Esophagus squamous epithelium (tissue), 5 donors: ENCODE measurements at places on chromosomes 5 and 9. TPM values are rescaled to one million over a fixed set of nuclear protein-coding genes. Genes with fewer than 3 reads are reported as not detected.

The RASEF gene
- total RNA-seq, result 9.1 TPM

The WNK2 gene
- 1.8 TPM for total RNA-seq

The PCDHGA11 gene
- 1.1 TPM for total RNA-seq

The FST gene
- total RNA-seq, result 5.0 TPM

The GAS1 gene
- total RNA-seq, result 49.2 TPM

The UBLCP1 gene
- total RNA-seq, result 24.2 TPM

The FXN gene
- total RNA-seq, result 2.1 TPM

The FKBP15 gene
- 23.3 TPM for total RNA-seq

The SELENOP gene
- total RNA-seq, result 322 TPM

The SLC36A2 gene
- total RNA-seq, result not detected

The LRRC19 gene
- not detected for total RNA-seq

The IFNB1 gene
- not detected for total RNA-seq

The DDX4 gene
- not detected for total RNA-seq

The SPATA31A5 gene
- total RNA-seq, result not detected

The NOTCH1 gene
- total RNA-seq, result 38.4 TPM

The DMRT2 gene
- 0.99 TPM for total RNA-seq

The FRRS1L gene
- 1.5 TPM for total RNA-seq

The TERT gene
- total RNA-seq, result not detected

The SLC6A3 gene
- not detected for total RNA-seq

The FOXD4 gene
- 0.22 TPM for total RNA-seq

The TGFBI gene
- total RNA-seq, result 7.3 TPM

The RNF183 gene
- not detected for total RNA-seq

The FOXD4L4 gene
- not detected for total RNA-seq

The ABL1 gene
- total RNA-seq, result 24.1 TPM

The HAPLN1 gene
- 0.38 TPM for total RNA-seq

The PJA2 gene
- 28.8 TPM for total RNA-seq

The TMEFF1 gene
- total RNA-seq, result not detected

The GPX3 gene
- total RNA-seq, result 1,028 TPM

The ALDOB gene
- total RNA-seq, result not detected

The PSMD5 gene
- total RNA-seq, result 35.3 TPM

The SPATA31C1 gene
- total RNA-seq, result not detected

The PRDM12 gene
- not detected for total RNA-seq

The BNC2 gene
- total RNA-seq, result 41.8 TPM

The PAEP gene
- total RNA-seq, result not detected

The GRXCR2 gene
- not detected for total RNA-seq

The FIBCD1 gene
- total RNA-seq, result not detected

The ADCY2 gene
- total RNA-seq, result 0.19 TPM

The TIMD4 gene
- total RNA-seq, result not detected

The LYRM7 gene
- 4.1 TPM for total RNA-seq

The FBN2 gene
- total RNA-seq, result 0.57 TPM

The ARHGEF39 gene
- total RNA-seq, result 5.5 TPM

The MAST4 gene
- 138 TPM for total RNA-seq

The ZDHHC11B gene
- 3.3 TPM for total RNA-seq

The FOXD4L6 gene
- not detected for total RNA-seq

The IL13 gene
- not detected for total RNA-seq

The INVS gene
- 13.3 TPM for total RNA-seq

The SPINK7 gene
- total RNA-seq, result 321 TPM
